ENCODE measurements at places on chromosomes 6 and 20. TPM values are rescaled to one million over a fixed set of nuclear protein-coding genes. Genes with fewer than 3 reads are reported as not detected.

The PRPH2 gene
- total RNA-seq, result not detected

The MEI4 gene
- total RNA-seq, result not detected

The EDN3 gene
- total RNA-seq, result 0.30 TPM

The KIF25 gene
- not detected for total RNA-seq

The CCN6 gene
- not detected for total RNA-seq

The HLA-DOB gene
- 0.13 TPM for total RNA-seq

The CBLN4 gene
- not detected for total RNA-seq

The IL17A gene
- not detected for total RNA-seq

The HTR1E gene
- total RNA-seq, result not detected

The IPCEF1 gene
- total RNA-seq, result not detected

The KIF3B gene
- total RNA-seq, result 22.5 TPM
